ENCODE measurements at places on chromosomes 4 and X.

- DNase-seq = no peak
These were observed 46.9 kb upstream of the TAB3 start for GRCh38 chrX:30935985-30936384.

DNA sequence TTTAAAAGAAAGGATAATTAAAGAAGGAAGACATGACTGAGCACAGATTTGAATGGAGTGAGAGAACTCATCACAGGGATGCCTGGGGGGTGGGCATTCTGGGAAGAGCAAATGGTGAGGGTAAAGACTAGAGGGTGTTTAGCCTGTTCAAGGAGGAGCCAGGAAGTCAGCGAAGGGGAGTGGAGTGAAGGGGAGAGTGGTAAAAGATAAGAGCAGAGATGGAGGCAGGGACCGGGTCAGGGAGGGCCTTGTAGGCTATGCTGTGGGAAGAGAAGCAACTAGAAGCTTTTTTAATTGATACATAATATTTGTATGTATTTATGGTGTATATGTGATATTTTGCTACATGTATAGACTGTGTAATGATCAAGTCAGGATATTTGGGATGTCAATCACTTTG lies 2.2 kb upstream of the VGLL1 start:
- DNase-seq = no peak

- no peak for DNase-seq
These were observed 22.5 kb downstream of the WDR44 start for GRCh38 chrX:118368398-118368797.

DNA sequence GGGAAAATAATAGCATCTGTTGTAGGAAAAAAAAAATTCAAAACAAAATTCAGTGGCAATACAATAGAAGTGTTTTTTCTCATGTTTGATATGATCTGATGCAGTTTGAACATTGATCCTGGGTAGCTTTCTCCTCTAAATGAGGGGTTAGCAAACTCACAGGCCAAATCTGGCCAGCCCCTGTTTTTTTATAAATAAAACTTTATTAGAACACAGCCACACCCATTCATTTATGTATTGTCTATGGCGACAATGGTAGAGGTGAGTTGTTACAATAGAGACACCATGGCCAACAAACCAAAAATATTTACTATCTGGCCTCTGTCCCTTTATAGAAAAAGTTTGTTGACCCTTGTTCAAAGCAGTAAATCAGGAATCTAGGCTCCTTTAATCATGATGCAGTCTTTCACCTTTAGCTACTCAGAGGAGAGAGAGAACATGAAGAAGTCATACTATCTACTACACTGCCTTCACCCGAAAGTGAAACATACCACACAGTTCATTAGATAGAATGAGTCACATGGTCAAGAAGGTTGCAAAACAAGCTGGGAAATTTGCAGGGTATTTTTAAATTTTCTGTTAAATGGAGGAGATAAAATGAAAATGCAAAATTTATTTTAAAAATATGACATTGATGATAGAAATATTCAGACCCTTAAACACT lies 186.6 kb upstream of the MAOA start:
- no peak for DNase-seq

- DNase-seq = no peak
These were observed 2201.6 kb upstream of the TENM3 start for GRCh38 chr4:180041576-180041975.

GRCh38 chr4:103774326-103774825 lies 54.6 kb upstream of the TACR3 start:
- DNase-seq = no peak

DNA sequence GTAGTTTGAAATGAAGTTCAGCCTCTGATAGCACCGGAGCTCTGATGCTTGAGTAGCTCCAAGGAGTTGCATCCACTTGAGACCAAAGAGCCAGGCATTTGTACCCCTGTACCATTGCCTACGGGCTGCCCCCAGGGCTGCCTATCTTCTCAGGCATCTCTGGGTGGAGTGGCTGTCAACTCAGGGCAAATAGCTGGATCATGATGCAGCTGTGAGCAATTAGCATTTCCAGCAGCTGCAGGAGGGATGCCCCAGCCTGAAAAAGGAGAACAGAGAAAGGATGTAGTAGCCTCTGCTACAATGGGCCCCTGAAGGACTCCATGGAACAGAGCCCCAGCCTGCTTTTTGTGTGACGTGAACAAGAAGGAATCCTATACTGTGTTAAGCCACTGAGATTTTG lies 492.6 kb downstream of the BCOR start:
- no peak for DNase-seq

DNA sequence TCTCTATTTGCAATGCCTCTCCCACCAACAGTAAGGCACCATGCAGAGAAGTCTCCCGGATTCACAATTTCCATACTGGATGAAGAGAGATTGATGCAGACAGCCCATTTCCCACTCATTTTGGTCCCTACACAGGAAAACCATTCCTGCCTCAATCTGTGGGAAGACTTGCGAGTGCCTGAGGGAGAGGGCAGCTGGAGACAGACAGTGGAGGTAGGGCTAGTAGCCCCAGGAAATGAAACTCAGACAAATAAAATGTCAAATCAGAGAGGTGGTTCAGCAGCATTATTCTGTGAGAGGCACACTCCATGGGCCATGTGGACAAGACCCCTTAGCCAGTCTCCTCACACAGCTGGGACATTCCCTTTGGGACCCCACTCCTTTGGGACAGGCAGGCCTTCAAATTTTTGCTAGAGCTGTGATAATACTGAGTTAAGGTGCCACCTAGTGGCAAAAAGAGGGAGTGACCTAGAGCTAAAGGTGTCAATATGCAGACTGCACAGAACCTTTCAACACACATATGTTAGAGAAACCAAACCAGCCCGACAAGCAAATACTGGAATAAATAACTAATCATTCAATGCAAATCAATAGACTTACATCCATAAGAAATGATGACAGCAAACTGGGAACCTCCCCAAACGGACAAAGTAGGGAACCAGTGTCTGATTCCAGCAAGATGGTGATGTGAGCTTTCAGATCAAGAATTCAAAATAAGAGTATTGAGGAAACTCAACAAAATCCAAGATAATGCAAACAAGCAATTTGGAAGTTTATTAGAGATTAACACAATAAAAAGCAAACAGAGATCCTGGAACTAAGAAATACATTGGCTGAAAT lies 1865.3 kb upstream of the AGA start:
- DNase-seq = no peak

- DNase-seq = no peak
These were observed 185.9 kb downstream of the DHRSX start for GRCh38 chrX:2314831-2315365.

- no peak for DNase-seq
These were observed 161.5 kb upstream of the SFRP2 start for GRCh38 chr4:153950100-153950979.

GRCh38 chr4:97691111-97691605 lies 452.1 kb downstream of the STPG2 start:
- no peak for DNase-seq

- no peak for DNase-seq
These were observed 210.7 kb downstream of the PRR32 start for GRCh38 chrX:127030016-127030748.

DNA sequence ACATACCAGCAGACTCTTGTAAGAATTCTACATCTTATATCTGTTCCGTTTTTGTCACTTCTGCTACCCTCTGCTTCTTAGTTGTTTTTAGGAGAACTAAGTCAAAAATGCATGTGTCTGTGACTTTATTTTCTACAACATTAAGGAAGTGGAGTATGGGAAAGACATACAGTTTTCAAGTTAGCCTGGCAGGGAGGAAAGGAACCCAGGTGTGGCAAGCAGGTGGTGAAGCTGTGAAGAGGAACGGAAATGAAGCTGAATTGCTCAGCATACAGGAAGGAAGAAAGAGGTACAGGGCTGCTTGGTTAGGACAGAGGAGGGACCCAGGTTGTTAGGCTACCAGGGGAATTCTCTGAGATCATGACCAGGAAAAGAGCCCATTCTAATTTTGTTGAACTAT lies 9.4 kb downstream of the GPRIN3 start:
- peak; percentile 32 for DNase-seq

DNA sequence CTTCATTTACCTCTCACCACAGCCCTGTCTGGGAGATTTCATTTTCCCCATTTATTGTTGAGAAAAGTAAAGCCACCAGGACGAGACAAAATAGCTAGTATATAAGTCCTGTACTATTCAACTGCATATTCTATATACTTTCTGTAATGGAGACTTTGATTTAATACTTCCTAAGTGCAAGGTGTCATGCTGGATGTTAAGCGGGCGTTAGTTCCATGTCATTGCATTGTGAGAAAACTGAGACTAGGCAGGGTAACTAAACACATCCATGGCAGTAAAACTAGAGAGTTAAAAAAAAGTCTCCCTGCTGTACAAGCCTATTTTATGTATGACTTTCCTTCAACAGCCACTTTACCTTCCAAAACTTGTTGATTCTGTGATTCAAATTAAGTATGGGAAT lies 969.6 kb downstream of the STIM2 start:
- no peak for DNase-seq

DNA sequence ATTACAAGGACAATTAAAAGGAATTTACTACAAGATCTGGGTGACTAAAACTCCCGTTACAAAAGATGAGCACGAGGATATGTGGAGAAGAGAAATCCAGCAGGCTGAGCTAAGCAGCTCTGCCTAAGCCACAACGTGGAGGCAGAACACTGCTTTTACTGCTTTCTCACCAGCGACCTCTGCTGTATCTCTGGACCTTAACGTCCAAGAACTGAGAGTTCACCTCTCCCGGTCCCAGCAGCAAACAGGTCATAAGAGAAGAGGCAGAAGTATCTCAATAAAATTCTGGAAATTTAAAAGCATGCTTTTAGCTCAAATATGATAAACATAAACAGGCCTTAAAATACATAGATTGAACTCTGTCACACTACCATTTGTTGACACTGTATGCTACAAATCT lies 81.0 kb downstream of the ADGRA3 start:
- DNase-seq = no peak

- DNase-seq = no peak
These were observed 53.6 kb upstream of the RAP2C start for GRCh38 chrX:132272826-132273225.
